Activated CD4-positive, CD25-positive, alpha-beta regulatory T cell (primary cell): ENCODE measurements at places on chromosomes 5 and 9.

DNA sequence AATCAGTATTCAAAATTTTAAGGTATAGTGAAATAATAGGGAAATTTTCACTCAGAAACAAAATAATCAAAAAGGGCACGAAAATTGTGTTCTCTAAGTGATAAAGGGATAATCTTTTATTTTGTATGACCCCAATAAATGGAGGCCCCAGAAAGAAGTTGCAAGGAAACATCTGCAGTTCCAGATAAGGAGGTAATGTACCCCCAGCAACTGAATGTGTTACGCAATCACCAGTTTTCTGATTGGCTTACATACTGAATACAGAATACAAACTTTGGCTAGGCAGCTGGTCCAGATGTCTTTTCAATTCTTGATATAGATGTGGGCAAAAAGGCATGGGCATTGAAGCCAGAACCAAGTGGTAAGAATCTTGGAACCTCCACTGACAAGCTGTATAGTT is 1.7 kb upstream of the TOPORS start:
- no peak for DNase-seq

DNA sequence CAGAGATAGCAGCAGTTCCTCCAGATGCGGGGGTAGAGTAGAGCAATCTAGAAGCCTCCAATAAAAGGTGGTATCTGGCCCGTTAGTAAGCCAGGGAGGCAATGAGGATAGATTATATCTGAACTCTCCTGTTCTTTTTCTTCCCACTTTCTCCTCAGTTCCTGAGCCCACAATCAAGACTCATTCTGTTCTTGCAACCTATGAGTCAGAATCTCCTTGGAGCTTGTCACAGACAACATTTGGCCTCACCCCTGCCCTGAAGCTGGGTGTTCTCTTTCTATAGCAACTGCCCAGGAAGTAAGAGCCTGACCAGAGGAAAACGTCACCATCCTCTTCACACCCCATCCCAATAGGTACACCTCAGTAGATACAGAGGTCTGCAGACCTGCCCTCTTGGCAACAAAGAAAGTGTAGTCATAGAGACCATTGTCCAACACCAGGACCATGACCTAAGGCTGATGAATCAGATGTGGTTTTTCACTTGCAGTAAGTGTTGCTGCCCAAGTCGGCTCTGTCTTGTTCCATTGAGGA is 76.3 kb upstream of the PCA3 start:
- no peak for DNase-seq

GRCh38 chr5:157431544-157432200 is 28.3 kb upstream of the NIPAL4 start:
- no peak for DNase-seq

DNA sequence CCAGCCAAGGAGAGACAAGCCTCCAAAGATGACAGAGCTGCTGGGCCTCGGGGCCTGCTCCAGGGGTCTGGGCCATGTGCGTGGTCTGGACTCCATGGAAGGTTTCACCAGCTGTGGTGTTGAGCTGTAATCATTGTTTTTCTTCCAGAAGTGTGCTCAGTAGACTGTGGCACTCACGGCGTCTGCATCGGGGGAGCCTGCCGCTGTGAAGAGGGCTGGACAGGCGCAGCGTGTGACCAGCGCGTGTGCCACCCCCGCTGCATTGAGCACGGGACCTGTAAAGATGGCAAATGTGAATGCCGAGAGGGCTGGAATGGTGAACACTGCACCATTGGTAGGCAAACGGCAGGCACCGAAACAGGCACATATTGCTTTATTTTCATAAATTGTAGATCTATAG is 164.8 kb upstream of the WWC1 start:
- DNase-seq = no peak

GRCh38 chr9:135480071-135480939 is 723 bp downstream of the PPP1R26 start:
- no peak for DNase-seq

GRCh38 chr5:77744116-77744515 is 32.0 kb downstream of the TBCA start:
- no peak for DNase-seq

- no peak for DNase-seq
These were observed 457.7 kb downstream of the BNC2 start for GRCh38 chr9:16412740-16413139.

- DNase-seq = no peak
These were observed 99.1 kb upstream of the SMARCA2 start for GRCh38 chr9:1916095-1916494.

DNA sequence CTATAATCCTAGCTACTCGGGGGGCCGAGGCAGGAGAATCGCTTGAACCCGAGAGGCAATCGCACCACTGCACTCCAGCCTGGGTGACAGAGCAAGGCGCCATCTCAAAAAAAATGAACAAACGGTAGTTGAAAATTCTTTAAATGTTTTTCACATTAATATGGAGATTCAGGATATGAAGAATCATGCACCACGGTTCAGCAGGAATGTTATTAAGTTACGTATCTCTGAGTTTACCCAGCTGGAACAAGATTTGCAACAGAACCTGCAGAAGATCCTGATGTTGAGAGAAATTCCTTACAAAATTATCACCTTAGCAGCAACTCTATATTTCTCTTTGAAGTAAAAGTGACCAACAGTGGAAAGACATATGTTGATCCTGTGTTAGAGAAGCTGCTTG is 10.0 kb downstream of the PCDHGA12 start:
- DNase-seq = no peak

- DNase-seq = no peak
These were observed 180.9 kb downstream of the TLE1 start for GRCh38 chr9:81508476-81508875.

DNA sequence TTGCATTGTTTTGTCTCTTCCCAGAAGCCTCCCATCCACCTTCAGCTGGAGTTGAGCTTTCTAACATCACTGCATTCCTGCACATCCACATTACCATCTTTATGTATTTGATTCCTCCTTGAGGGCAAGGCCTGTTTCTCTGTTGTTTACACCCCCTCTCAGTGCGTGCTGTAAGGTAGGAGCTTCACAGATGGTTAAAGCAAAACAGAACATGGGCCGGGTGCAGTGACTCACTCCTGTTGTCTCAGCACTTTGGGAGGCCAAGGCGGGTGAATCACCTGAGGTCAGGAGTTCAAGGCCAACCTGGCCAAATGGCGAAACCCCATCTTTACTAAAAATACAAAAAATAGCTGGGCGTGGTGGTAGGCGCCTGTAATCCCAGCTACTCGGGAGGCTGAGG is 110.9 kb downstream of the KCNIP1 start:
- DNase-seq = no peak

DNA sequence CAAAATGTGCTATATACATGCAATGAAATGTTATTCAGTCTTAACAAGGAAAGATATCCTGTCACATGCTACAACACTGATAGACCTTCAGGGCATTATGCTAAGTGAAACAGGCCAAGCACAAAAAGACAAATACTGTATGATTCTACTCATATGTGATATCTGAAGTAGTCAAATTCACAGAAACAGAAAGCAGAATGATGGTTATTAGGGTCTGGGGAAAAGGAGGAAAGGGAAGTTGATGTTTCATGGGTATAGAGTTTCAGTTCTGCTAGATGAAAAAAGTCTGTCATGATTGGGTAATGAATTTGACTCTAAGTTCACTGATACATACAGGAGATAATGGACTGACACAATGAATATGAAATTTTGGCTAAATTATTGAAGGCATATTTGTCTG is 11.2 kb upstream of the RIC1 start:
- DNase-seq = no peak

DNA sequence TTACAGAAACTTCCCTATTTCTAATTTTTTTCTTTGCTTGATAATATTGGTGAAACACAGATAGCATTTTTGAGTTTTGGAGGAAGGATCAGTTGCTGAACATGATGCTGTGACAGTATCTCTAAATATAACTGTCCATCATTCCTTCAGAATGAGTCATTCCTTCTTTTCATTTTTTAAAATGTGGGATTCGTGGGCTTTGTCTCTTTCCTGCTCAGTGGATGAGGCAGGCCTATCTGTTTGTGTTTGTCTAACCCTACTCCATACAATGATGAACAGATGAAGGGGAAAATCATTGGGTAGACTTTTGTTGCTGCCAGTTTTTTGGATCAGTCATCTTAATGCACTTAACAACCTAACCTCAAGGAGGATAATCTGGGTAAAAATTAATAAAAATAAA is 15.7 kb upstream of the OR13C8 start:
- DNase-seq = no peak

GRCh38 chr5:35908228-35908627 is 30.2 kb downstream of the CAPSL start:
- no peak for DNase-seq

- DNase-seq = no peak
These were observed 45.6 kb downstream of the FOXI1 start for GRCh38 chr5:170151097-170151831.

GRCh38 chr5:155480731-155481131 is 467.2 kb downstream of the KIF4B start:
- no peak for DNase-seq

DNA sequence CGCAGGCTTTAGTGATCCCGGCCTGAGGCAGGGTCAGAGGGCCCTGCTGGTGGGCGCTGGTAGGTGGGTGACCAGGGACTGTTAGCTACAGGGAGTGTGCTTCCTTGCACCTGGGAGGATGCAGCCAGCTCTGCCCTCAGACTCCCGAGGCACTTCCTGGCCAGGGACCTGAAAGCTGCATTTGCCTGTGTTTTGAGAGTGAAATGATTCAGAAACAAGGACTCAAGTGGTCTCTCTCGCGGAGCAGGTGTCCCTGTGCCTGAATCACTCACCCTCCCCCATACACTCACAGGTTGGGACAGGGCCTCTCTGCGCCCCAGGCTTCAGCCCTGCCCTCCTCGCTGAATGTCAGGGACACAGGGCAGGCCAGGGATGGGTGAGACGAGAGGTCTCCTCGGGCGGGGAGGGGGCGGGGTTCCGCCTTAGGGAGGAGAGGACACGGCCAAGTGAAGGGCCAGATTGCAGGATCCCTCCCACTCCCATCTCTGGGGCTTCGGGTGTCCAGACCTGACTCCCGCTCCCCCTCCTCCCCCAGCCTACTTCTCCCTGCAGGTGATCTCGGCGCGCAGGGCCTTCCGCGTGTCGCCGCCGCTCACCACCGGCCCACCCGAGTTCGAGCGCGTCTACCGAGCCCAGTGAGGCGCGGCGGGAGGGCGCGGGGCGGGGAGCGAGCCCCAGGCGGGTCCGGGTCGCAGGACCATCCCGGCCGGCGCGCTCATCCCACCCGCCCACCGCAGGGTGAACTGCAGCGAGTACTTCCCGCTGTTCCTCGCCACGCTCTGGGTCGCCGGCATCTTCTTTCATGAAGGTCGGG is 1.5 kb downstream of the LTC4S start:
- DNase-seq = no peak

- no peak for DNase-seq
These were observed 14.3 kb downstream of the OTULINL start for GRCh38 chr5:14595891-14596290.

DNA sequence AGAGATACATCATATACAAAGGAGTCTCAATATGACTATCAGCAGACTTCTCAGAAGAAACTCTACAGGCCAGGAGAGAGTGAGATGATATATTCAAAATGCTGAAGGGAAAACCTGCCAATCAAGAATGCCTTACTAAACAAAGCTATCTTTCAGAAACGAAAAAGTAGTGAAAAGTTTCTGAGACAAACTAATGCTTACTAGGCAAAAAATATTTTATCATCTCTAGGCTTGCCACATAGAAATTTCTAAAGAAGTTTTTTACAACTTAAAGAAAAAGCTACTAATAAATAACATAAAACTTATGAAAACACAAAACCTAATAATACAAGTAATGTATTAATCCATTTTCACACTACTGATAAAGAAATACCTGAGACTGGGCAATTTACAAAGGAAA is 59.9 kb upstream of the SPEF2 start:
- no peak for DNase-seq

DNA sequence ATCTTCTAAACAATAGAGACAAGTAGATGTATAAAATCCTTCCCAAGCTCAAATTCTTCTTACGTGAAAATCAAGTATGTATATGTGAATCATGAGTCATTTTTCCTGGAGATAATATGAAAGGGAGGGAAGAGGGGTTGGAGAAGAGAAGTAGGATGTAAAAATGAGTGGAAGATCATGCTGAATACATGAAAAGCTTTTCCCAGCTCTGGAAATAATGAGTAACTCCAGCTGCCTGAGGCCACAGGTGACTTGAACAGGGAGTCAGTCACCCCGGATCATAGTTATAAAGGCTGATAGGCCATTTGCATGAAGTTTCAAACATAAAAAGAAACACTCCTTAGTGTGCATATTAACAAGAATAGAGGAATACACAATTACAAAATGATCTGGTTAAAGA is 486.7 kb downstream of the EFNA5 start:
- no peak for DNase-seq

DNA sequence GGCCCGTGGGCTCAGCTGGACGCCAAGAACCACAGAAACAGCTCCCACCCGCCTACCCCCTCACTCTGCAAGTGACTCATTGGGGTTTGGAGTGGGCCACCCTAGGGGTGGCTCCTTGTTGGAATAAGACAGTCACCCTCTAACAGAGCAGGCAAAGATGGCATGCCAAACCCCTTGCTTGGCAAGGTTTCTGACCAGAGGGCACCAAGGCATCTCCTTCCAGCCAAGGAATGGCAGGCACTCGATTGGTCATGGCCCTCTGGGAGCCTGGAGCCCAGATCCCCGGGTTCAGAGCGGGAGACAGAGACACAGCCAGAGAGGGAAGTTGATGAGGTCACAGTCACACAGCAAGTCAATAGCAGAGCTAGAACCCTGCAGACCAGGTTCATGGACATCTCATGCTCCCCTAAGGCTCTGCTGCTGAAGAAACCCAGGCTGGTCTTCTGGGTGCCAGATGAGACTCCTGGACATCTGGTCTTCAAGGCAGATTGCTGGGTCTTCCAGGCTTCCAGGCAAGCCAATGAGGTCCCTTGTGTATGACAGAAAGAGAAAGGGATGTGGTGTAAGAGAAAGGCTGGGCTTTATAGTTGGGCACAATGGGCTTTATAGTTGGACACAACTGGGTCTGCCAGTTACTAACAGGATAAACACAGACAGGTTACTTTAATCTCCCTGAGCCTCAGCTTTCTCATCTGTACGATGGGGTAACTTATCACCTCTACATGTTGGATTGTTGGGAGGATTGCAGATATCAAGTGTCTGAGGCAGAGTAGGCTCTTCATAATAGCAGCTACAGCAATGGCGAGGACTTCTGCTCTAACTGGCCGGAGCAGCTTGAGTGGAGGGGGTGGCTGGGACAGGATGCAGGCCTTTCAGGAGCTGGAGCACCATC is 23.3 kb upstream of the KIF12 start:
- DNase-seq = no peak

- no peak for DNase-seq
These were observed 152.7 kb downstream of the ATP10B start for GRCh38 chr5:160699301-160699700.

- DNase-seq = no peak
These were observed 2.8 kb downstream of the NR3C1 start for GRCh38 chr5:143400541-143401226.

DNA sequence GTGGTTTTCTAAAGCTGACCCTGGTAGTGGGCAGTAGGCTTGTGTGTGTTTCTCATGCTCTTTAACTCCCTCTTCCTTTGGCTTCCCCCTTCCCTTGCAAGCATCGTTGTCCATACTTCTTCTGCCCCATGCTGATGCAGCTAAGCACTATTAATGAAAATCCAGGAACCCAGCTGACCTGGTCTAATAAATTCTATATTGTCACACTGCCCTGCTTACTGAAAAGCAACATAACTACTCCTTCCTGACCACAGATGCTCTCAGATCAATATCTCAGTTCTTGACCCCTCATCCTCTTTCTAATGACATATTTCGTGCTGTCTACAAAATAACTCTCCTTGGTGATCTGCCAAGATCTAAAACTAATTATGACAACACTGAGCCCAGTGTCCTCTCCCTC is 405.5 kb downstream of the EFNA5 start:
- DNase-seq = no peak

GRCh38 chr5:10286862-10287227 is 20.9 kb downstream of the CMBL start:
- DNase-seq = no peak
